Activated CD4-positive, alpha-beta T cell treated with anti-CD3 and anti-CD28 coated beads, Interleukin-2, amount 10 ng/mL, durations not matched to agents 7 days and 5 days (primary cell): ENCODE measurements at places on chromosomes 1 and 21.

- DNase-seq, result no peak
Measured at GRCh38 chr1:207830788-207831187, 78.9 kb downstream of the CD46 start.

- no peak for DNase-seq
Measured at GRCh38 chr1:65119951-65120350, 28.1 kb upstream of the AK4 start.

- DNase-seq, result no peak
Measured at GRCh38 chr1:6984986-6985385, 199.7 kb downstream of the CAMTA1 start.

- no peak for DNase-seq
Measured at GRCh38 chr21:24115141-24115540, 1492.1 kb downstream of the MRPL39 start.

GRCh38 chr1:184049836-184050468 is 1.6 kb upstream of the TSEN15 start:
- no peak for DNase-seq

DNA sequence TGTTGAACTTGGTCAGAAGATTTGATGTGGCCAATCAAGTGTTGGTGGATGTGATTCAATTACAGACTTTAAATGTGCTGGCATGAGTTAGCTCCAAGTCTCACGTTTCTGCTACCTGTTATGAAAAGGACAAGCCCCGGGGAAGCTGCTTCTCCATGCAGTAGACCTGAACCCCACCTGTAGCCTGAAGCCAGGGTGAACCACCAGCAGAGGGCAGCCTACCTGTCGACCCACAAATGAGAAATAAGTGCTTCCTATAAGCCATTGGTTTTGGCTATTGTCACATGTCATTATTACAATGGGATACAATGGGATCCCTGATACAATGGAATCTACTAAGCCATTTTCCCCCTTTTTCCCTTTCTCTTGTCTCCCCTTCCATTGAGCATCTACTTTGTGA is 230.2 kb downstream of the PRDM2 start:
- DNase-seq, result peak; percentile 22

DNA sequence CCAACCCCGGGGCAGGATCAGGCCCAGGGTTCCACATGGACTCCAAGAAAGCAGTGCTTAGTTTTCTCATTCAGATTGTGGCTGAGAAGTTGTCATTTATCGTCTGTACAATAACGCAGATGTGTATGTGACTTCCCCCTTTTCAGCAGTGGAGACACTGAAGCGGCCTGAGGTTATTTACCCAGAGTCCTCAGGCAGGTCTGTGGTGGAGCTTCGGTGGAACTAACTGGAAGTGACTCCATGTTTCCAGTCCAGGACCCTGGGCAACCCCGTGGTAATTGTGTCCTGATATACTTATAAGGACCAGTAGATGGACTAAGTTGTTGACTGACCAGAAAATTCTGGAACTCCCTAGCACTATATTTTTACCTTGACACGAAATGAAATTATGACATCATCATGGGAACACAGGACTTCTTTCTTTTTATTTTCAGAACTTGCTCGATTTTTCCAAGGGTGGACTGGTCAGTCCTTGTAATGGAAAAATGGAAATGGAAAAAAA is 1.0 kb upstream of the IER5 start:
- no peak for DNase-seq

- no peak for DNase-seq
Measured at GRCh38 chr1:243746751-243747150, 103.3 kb downstream of the AKT3 start.

- DNase-seq, result no peak
Measured at GRCh38 chr1:156439036-156439776, 61.4 kb downstream of the MEF2D start.

- no peak for DNase-seq
Measured at GRCh38 chr21:45112371-45112770, 38.0 kb downstream of the ADARB1 start.

DNA sequence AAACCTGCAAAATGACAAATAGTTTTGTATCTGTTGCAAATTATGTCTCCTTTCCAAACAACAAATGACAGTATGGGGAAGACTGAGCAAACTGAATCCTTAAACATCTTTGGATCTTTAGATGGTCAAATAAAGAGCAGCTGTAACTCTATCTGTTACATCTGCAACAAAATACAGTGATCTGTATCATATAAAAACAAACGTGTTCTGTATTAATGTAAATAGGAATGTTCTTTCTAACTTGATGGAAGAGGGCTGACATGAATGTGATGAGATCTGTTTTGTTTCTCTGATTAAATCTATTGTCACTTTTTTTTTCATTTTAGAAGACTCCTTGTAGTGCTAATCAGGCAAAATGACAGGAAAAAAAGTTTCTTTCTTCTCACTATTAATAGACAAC is 159.5 kb downstream of the GPATCH2 start:
- no peak for DNase-seq

DNA sequence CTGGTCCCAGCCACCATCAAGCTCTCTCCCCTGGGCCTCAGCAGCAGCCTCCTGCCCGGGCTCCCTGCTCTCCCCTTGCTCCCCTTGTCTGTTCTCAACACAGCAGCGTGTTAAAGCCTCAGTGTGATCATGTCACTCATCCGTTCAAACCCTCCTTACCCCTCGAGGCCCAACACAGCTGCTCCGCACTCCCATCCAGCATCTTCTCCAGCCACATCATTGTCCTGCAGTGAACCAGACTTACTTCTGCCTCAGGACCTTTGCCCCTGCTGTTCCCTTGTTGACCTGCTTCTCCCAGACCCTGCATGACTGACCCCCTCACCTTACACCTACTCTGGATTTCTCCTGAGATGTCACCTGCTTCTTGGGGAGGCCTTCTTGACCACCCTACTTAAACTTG is 13.3 kb downstream of the CDK18 start:
- no peak for DNase-seq

DNA sequence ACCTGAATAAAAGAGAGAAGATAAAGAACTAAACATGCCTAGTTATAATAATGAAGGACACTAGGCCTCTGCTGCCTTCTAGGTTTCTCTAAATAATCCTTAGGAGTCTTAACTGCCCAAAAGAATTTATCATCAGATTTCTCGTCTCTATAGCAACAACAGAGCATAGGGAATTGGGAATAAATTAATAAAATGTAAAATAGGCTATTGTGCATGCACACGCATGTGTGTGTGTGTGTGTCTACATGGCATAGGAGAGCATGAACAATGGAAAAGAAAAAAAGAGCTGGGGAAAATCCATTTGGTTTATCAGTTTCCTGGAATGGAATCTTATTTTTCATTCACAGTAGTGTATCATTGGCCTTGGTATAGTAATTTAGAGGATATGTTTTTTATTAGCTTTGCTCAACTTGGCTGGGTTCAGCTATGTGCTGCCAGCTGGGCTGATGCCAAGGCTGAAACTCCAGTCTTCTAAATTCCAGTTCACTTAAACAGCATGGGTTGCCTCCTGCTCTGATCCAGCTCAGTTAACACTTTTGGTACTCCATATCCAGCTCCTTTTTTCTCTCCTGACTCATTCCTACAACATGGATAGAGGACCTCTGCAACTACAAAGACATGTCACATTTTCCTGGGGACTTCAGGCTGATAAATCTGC is 80.6 kb upstream of the SLFNL1 start:
- DNase-seq, result no peak

GRCh38 chr1:94898491-94899385 is 28.2 kb downstream of the CNN3 start:
- no peak for DNase-seq

DNA sequence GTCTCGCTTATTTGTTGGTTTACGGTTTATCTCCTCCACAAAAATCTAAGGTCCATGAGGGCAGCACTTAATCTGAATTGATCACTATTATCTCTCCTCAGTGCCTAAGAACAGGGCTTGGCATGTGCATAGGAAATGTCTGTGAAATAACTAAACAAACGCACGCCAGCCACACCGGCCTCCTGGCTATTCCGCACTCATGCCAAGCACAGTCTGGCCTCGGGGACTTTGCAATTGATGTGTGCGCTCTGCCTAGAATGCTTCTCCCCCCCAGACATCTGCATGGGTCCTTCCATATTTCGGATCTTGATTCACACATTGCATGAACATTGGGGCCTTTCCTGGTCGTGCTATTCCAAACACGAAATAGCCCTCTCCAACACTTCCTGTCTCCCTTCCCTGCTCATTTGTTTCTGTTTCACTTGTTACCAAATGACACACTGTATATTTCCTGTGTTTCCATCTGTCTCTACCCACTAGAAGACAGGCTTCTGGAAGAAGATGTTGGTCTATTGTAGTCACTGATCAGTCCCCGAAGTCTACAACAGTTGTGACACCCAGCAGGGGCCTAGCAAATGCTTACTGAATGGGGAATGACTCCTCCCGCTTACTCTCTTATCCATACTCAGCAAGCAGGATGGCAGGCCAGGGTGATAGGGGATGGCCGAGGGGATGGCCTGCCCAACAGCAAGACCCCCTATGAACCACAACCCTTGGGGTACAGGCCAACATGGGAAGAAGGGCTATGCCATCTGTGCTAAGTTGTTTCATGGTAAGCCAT is 93.9 kb downstream of the GLIS1 start:
- DNase-seq, result no peak
